ENCODE measurements at places on chromosomes 12 and 14.

DNA sequence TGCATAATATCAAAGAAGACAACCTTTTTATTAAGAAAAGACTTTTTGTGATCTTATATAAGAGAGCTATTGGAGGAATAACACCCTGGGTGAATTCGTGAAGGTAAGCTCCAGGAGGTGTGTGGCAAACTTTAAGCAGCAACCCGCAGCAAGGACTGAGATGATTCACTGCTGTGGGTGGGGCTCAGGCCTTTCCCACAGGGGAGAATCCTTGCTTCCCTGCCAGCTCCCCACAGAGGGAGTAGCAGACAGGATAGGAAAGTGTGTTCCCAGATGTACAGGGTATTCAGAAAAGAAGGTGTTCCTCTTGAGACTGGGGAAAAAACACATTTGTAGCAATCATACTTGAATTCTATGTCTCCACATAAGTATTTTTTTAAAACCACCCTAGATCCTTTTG is 9.2 kb downstream of the NDUFA12 start:
- DNase-seq, result no peak

- DNase-seq, result no peak
Observed at GRCh38 chr12:45670346-45671065, 59.0 kb upstream of the ARID2 start.

DNA sequence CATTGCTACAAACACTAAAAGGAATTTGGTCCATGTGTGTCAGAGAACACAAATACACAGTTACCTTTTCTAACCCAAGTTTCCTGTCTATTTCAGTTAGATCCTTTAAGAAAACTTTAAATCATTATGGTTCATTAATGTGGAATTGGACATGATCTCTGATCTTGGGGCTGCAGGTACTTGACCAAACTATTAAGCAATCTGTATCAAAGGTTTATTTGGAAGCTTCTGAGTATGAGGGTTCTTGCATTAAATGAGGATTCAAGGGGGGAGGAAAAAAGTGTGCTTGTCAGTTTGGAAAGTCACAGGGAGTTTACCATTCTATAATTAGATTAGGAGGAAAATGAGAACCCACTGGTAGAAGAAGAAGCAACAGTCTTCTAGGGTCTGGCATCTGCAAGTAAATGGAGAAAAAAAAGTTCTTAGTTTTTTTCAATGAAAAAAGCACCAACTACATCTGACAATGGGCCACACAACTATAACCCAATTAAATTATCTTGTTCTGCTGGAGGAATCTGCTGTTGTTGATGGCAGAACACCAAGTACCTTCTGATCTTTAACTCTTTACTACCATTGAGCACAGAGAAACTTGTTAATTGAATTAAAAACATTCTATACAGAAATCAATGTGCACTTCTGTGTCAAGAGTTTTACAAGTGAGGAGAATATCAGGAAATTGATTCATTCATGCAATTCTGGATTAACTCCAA is 17.5 kb downstream of the GTSF1 start:
- no peak for DNase-seq

- DNase-seq, result no peak
Observed at GRCh38 chr14:66444271-66444927, 41.8 kb upstream of the CCDC196 start.

DNA sequence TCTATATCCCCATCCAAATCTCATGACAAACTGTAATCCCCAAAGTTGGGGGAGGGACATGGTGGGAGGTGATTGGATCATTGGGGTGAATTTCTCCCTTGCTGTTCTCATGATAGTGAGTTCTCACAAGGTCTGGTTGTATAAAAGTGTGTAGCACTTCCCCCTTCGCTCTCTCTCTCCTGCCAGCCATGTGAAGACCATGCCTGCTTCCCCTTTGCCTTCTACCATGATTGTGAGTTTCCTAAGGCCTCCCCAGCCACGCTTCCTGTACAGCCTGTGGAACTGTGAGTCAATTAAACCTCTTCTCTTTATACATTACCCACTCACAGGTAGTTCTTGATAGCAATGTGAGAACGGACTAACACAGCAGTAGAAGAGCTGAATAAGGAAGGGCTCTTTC is 62.6 kb upstream of the VASH1 start:
- DNase-seq, result no peak
